ENCODE measurements at places on chromosomes 3 and 15. TPM values are rescaled to one million over a fixed set of nuclear protein-coding genes. Genes with fewer than 3 reads are reported as not detected.

The PXYLP1 gene
- 10.3 TPM for total RNA-seq

The FRMD4B gene
- 55.8 TPM for total RNA-seq

The MUSTN1 gene
- 3.0 TPM for total RNA-seq

DNA sequence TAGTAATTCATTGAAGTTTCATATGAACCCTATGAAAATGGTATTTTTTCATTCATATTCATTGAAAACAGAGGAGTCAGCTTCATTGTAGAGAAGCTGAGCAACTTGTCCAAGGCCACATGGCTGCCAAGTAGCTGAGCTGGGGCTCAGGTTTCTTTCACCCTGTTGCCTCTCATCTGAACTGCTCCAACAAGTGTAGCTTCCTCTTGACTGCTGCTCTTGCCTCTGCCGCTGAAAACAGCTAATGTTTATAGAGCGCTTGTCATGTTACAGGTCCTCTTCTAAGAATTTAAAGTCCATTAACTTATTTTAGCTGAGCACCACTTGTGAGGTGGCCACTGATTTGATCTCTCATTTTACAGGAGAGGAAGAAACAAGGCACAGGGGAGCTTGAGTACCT is 81.1 kb downstream of the PDCD6IP start:
- no peak for DNase-seq
- H3K36me3 ChIP-seq = no peaks in the 10 kb centered on the region
- no peak overlapping the region for H3K4me3 ChIP-seq

The LRRIQ4 gene
- total RNA-seq = 0.23 TPM

The ZNF80 gene
- total RNA-seq = 4.5 TPM

DNA sequence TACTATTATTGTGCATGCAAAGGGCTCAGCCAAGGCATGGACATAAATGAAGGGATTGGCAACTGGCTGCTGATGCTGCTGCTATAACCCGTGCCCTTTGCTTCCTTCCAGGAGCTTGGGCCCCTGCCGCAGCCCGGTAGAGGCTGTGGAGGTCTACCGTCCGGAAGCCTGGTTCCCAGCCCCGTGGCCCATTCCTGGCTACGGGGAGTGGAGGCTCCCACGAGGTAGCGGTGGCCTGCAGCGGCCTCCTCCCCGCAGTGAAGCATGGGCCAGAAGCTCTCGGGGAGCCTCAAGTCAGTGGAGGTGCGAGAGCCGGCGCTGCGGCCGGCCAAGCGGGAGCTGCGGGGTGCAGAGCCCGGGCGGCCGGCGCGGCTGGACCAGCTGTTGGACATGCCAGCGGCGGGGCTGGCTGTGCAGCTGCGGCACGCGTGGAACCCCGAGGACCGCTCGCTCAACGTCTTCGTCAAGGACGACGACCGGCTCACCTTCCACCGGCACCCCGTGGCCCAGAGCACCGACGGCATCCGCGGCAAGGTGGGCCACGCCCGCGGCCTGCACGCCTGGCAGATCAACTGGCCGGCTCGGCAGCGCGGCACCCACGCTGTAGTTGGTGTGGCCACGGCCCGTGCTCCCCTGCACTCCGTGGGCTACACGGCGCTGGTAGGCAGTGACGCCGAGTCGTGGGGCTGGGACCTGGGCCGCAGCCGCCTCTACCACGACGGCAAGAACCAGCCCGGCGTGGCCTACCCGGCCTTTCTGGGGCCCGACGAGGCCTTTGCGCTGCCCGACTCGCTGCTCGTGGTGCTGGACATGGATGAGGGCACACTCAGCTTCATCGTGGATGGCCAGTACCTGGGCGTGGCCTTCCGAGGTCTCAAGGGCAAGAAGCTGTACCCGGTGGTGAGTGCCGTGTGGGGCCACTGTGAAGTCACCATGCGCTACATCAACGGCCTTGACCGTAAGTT is 15.0 kb downstream of the SPSB4 start:
- H3K27ac ChIP-seq = no peak overlapping the region
- DNase-seq = peak; percentile 30
- H3K27me3 ChIP-seq = peaks cover 6% of the 10 kb centered on the region
- peaks cover 7% of the 10 kb centered on the region for H3K4me1 ChIP-seq
- H3K4me3 ChIP-seq = no peak overlapping the region

- H3K36me3 ChIP-seq = no peaks in the 10 kb centered on the region
- DNase-seq = no peak
- no peak overlapping the region for H3K4me3 ChIP-seq
- peaks cover 7% of the 10 kb centered on the region for H3K4me1 ChIP-seq
- H3K27ac ChIP-seq = no peak overlapping the region
- H3K27me3 ChIP-seq = peaks cover 2% of the 10 kb centered on the region
These were observed 12.2 kb upstream of the SYNM start for GRCh38 chr15:99092554-99093172.

DNA sequence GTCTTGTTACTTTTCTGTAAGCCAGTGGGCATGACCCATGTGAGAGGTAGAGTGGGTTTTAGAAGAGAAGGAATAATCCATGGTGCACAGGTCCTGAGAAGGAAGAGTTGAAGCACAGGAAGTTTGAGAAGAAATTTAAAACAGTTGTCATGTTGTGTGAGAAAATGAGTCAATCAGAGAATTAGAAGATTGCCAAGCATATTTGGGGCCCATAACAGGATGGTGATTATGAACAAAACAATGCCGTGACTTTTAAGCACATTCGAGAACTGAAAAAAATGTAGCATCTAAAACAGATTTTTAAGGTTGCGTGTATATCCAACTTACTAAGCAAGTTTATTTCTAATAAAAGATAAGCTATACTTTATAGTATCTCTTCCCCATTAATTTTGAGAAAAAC is 198.7 kb downstream of the RORA start:
- no peak overlapping the region for H3K4me3 ChIP-seq
- peaks cover 19% of the 10 kb centered on the region for H3K27me3 ChIP-seq
- H3K27ac ChIP-seq = no peak overlapping the region
- H3K36me3 ChIP-seq = no peaks in the 10 kb centered on the region
- DNase-seq = no peak

The CYP8B1 gene
- total RNA-seq = not detected

DNA sequence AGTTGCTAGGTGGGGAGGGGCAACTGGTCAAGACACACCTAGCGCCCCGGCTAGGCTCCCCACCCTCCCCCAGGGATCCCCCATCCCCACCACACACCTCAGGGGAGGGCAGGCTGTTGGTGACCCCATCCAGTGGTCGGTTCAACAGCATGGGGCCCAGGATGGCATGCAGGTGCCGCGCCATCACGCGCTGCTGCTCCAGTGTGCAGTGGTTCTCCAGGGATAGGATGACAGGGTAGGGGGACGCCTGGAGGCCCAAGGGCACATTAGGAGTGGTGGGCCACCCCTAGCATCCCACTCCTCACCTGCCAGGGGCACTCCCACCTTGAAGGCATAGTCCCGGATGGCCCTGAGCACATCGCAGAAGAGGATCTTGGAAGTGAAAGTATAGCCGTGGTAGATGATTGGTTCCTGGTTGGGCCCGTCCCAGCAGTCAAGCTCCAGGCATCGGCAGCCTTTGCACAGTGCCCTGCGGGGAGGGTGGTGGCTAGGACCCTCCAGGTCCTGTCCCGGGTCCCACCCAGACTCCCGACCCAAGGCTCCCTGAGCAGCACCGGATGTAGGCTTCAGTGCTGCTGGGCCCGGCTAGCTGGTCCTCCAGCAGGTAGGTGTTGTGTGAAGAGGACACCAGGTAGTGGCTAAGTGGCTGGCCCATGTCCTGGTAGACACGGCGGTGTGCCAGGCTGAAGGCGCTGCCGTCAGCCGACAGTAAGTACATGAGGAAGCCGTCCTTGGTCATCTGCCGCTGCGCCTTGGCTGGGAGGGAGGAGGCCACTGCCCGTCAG is 19.4 kb downstream of the VILL start:
- H3K27ac ChIP-seq = no peak overlapping the region
- no peak for DNase-seq
- H3K27me3 ChIP-seq = no peaks in the 10 kb centered on the region
- no peak overlapping the region for H3K4me3 ChIP-seq
- peaks cover under 1% of the 10 kb centered on the region for H3K4me1 ChIP-seq

The DTX3L gene
- 108 TPM for total RNA-seq

DNA sequence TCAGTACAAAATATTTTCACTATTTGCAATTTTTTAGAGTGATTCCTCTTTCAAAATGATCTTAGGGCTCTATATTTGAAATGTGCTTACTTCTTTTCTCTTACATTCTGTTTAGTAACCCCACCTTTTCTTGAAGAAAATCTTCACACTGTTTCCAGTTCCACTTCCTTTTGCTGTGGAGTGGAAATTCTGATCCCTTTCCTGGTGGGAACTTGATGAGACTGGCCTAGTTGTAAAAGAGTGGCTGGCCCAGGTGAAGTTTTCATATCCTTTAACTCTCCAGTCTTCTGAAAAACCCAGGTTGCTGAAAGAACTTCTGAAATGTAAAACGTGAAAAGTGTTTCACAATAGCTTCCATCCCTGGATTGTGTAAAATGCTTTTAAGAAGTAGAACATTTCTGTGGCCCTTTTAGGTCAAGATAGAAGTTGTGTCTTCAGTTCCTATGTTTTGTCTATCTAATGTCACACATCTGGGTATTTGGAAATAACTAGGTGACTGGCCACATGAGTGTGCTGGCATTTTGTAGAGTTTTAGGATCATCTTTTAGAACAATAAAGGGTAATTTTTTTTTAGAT is 84.8 kb upstream of the LRIG1 start:
- H3K27ac ChIP-seq = no peak overlapping the region
- peaks cover 77% of the 10 kb centered on the region for H3K27me3 ChIP-seq
- H3K36me3 ChIP-seq = no peaks in the 10 kb centered on the region
- no peak for DNase-seq
- H3K4me1 ChIP-seq = peaks cover 11% of the 10 kb centered on the region

DNA sequence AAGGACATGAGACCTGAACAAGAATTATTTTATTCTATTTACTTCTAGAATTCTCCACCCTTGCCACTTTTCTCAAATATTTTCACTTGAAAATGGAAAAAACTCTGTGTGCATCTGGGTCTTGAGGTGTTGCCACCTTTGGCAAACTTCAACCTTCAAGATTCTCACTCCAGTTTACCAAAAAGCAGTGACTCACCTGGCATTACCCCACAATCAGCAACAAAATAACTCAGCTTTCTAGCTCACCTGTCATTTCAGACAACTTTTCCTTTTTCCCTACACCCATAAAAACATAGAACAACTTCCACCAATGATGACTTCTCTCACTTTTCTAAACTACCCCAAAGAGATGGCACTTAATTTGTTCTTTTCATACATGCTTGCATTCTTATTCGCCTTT is 115.8 kb downstream of the DUT start:
- no peaks in the 10 kb centered on the region for H3K4me1 ChIP-seq
- DNase-seq = no peak
- no peak overlapping the region for H3K27ac ChIP-seq

- no peaks in the 10 kb centered on the region for H3K36me3 ChIP-seq
- no peaks in the 10 kb centered on the region for H3K4me1 ChIP-seq
- no peak for DNase-seq
- H3K27ac ChIP-seq = no peak overlapping the region
These were observed 121.9 kb upstream of the CTDSPL start for GRCh38 chr3:37739579-37740290.

The KY gene
- total RNA-seq = not detected

- no peak overlapping the region for H3K27ac ChIP-seq
- no peaks in the 10 kb centered on the region for H3K36me3 ChIP-seq
- DNase-seq = no peak
- H3K4me3 ChIP-seq = no peak overlapping the region
These were observed 112.3 kb upstream of the HES1 start for GRCh38 chr3:194023501-194024280.

- peaks cover 2% of the 10 kb centered on the region for H3K4me1 ChIP-seq
- no peaks in the 10 kb centered on the region for H3K36me3 ChIP-seq
- no peak within 1 kb of the TSS for H3K27ac ChIP-seq
- peak within 1 kb of the TSS; percentile 27 for H3K4me3 ChIP-seq
- H3K27me3 ChIP-seq = peaks cover 46% of the 10 kb centered on the region
- peak; percentile 46 for DNase-seq
These were observed at the start of gene PYGO1 for GRCh38 chr15:55588070-55588814. TSS of gene PYGO1 (minus strand) at chr15:55588345. CDS start at chr15:55587883, 462 bp downstream.

Measured in activated CD8-positive, alpha-beta memory T cell treated with anti-CD3 and anti-CD28 coated beads, Interleukin-2, amount 10 ng/mL, durations not matched to agents 7 days and 5 days (primary cell).